ENCODE measurements at places on chromosomes 2 and 18.

DNA sequence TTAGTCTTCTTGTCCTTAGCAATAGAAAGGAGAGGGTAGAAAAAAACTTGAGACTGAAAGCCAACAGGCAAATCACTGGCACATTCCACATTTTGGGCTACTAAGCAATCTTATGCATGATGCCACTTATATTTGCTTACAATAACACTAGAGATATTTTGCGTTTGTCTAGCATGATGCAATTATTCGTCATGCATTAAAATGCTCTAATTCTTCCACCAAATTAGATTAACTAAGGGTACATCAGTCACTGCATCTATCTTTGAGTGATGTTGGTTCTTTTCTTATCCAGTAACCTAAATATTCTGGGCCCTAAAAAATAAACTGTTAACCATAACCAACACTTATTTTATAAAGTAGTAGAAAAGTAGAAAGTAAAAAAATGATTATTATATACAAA, 1311.7 kb upstream of the CDH2 start:
- DNase-seq = no peak

DNA sequence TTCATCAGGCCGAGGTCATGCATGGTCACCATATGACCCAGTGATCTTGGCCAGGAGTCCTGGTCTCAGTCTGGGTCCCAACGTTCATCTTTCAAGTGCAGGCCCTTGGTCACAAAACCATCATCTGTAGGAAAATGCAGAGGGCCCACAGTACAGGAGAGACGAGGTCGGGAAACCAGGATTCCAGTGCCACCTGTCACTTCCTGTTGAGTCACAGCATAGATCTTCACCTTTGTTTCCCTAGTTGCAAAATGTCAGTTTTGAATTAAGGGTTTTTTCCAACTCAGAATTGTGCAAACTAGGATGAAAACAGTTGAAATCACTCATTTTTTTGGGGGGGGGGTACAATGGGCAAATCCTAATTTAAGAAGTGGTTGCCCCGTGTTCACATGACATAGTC, 162.2 kb downstream of the INSIG2 start:
- DNase-seq = no peak

GRCh38 chr18:72995558-72995957, 127.8 kb upstream of the NETO1 start:
- DNase-seq = no peak

- DNase-seq = no peak
Observed at GRCh38 chr2:234968631-234969305, 17.0 kb downstream of the SH3BP4 start.

DNA sequence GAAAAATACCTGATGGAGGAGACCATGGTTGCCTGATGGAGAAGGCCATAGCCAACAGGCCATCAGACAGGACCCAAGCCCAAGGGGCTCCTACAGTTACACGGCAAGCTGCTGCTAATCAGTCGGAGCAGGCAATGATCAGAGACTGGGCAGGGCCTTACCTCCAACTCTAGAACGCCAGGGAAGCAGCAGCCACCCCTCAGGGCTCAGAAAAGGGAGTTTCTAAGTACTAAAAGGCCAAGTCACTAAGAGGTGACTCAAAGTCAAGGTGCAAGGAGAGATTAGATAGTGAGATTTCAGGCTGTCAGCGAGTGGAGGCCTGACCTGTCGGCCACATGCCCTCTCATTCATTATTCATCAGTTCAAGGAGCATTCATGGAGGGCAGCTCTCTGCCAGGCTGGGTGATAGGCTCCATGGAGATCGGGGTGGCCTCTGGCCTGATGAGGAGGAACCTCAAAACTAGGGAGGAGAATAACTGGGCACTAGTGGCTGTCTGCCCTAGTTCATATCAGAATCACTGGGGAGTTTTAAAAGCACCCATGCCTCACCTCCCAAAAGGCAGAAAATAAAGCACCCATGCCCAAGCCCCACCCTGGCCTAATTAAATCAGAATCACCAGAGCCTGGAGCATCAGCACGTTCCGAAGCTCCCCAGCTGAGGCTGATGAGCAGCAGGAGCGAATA, 3.6 kb downstream of the VIL1 start:
- DNase-seq = no peak

DNA sequence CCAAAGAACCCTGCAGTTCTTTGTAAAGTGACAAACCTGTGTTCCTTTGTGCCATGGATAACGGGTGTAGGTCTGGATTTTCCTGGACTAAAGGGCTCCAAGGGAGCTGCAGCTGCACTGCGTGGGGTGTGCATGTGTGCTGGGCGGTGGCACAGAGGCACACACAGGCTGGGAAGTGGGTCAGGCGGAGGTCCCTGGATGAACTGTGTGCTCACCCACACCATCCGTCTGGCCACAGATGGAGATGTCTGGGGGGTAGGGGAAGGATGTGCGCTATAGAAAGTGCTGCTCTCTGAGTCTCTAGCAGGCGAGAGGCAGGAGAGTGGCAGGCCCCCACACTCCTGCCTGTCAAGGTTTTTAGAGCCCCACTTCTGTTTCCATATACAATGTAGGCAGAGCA, 137.2 kb downstream of the LOXHD1 start:
- DNase-seq = no peak

DNA sequence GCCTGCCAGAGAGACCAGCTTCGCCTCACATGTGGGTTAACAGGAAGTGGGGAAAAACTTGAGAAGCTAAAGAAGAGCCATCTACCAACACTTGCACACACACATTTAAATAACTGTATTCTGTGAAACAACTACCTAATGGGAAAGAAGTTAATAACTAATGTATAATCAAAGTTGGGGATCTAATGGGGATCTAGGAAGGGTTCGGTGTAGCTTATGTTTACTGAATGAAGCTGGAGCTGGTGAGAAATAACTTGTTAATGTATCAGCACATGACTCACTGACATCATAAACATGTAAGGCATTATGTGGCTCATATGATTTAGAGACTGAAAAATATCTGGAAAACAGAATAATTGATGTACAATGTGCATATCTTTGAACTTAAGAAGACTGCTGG, 421.3 kb upstream of the NXPH2 start:
- DNase-seq = no peak

- DNase-seq = no peak
Observed at GRCh38 chr2:143742581-143742980, 613.4 kb downstream of the ARHGAP15 start.

DNA sequence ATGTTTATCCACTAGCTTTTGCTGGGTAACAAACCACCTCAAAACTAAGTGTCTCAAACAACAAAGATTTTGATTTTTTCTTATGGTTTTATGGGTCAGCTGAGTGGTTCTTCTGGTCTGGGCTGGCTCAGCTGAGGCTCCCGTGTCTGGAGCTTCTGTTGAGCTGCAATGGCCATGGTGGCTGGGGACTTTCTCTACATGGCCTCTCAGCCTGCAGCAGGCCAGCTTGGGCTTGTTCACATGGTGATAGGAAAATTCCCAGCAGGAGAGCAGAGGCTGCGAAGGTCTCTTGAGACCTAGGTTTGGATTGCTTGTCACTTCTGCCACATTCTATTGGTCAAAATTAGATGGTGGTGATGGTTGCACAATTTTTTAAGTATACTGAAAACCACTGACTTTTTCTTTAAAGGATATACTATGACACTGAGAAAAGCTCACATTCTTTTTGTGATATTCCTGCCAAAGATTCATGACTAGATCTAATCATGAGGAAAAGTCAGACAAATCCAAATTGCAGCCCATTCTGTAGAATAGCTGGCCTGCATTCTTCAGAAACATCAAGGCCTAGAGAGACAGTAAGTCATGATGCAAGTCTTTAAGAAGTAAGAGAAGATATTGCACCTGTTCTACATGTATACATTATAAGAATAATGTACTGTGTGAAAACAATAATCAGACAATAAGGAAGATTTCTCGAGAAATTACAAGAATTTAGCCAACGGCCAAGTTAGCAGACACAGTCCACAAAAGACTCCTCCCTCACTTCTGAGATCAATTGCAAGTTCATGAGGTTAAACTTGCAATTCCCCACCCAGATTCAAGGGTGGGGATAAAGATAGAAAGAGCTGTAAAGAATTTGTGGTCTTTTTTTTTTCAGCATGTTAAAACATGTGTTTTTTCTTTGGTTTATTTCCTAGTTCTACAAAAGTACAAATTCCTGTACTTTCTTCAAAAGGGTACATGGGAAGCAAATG, 35.0 kb upstream of the IL1R2 start:
- no peak for DNase-seq

GRCh38 chr2:201452058-201452921, 750 bp downstream of the STRADB start:
- DNase-seq = no peak

Measured in activated CD8-positive, alpha-beta memory T cell treated with anti-CD3 and anti-CD28 coated beads, Interleukin-2, amount 50 U/mL, for 4 hours (primary cell).